Caco-2 (cell line): ENCODE measurements at places on chromosomes 4 and X.

- DNase-seq: no peak
Measured at GRCh38 chrX:130746709-130747342, 156.2 kb downstream of the ENOX2 start.

- DNase-seq: no peak
Measured at GRCh38 chr4:92210906-92211305, 92.9 kb upstream of the GRID2 start.

- no peak for DNase-seq
Measured at GRCh38 chrX:15749642-15750610, 11.9 kb downstream of the CA5B start.

GRCh38 chr4:85869181-85869580 is 394.2 kb downstream of the ARHGAP24 start:
- DNase-seq: no peak

GRCh38 chrX:73851014-73852009 is 288.3 kb downstream of the CHIC1 start:
- no peak for DNase-seq

DNA sequence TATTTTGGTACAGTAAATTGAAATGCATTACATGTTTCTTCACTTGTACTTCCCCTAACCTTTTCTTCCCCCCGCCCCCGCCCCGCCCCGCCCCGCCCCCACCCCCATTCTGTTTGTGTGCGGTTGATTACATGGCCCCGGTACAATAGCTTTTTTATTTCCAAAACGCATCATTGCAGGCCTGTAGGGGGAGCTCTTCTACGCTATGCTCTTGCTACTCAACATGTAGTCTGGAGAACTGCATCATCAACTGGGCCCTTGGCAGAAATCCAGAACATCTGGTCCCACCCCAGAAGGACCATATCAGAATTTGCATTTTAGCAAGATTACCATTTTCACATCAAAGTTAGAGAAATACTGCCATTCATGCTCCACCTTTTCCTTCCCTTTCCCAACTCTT is 333.3 kb upstream of the DDX53 start:
- no peak for DNase-seq

DNA sequence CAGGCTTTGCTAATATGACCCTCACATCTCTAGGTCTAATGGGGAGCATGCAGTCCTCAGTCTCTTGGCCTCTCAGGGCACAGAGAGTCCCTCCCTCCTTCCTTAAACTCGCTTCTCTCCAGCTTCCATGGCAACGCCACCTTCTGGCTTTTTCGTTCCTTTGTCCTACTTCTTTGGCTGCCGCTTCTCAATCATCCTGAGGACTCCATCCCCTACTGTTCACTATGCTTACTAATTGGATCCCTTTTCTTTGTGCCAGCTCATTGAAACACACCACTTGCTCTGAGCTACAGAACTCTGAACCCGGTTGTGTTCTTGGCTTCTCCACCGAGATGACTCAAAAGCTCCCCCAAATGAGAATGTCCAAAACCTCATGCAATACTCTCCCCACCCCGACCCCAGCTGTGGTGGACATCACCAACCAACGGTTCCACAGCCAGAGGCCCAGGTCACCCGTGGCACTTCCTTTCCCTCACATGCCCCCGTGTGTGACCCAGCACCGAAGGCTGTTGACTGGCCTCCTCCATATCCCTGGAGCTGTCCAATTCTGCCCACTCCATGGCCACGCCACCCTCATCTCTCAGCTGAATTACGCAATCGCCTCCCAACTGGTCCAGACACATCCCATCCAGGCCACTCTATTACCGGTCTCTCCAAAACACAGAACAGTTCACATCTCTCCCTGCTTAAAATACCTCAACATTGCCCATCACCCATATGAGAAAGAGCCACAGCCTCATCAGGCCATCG is 34.7 kb downstream of the CRMP1 start:
- no peak for DNase-seq

GRCh38 chr4:183635741-183636140 is 23.2 kb downstream of the RWDD4 start:
- DNase-seq: no peak

- no peak for DNase-seq
Measured at GRCh38 chrX:39409246-39409917, 608.1 kb downstream of the MID1IP1 start.

DNA sequence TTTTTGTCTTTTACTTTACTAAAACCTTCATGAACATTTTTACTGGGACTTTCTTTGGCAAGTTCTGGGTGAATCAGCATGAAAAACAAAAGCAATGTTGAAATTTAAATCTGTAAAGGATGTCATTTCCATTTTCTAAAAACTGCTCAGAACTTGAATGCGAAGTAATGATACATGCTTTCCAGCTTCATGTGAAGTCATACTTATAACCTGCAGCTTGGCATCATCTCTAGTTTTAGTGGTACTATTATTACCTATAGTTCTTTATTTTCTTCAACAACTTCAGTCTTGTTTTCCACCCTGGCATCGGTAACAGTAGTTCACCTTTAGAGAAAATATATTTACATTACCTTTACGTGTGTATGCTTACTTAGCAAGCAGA is 421.4 kb upstream of the DIPK2B start:
- no peak for DNase-seq

DNA sequence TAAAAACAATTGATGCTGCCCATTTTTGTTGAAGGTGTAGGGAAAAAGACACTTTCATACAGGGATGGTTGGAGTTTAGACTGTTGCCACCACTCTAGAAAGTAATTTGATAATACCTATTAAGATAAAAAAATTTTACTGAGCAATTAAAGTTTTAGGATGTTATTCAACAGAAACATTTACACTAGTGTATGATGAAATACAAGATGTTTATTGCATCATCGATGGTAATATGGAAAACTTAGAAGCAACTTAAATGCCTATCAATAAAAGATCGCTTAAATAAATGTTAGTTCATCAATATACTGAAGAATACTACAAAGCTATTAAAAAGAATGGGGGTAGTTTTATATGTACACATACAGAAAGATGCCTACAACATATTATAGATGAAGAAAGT is 9.2 kb upstream of the VSIG4 start:
- no peak for DNase-seq
